Stimulated activated CD4-positive, alpha-beta T cell treated with anti-CD3 and anti-CD28 coated beads, Interleukin-12 subunit alpha, Interleukin-12 subunit beta, amount 100 ng/mL, for 4 hours (primary cell): ENCODE measurements at places on chromosomes 2 and 18.

DNA sequence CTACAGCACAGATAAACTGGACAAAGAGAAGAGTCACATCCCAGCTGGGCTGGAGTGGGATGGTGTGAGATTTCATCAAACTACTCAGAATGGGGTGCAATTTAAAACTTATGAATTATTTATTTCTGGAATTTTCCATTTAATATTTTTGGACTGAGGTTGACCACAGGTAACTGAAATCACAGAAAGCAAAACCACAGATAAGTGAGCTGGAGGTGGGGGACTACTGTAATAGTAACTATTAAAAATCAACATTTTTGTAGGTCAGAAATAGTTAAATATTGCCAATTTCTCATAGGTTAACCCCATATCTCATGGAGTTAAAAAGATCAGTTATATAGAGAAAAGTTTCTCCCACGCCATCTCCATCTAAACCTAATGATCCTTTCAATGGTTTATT is 88.1 kb downstream of the SPOPL start:
- no peak for DNase-seq

DNA sequence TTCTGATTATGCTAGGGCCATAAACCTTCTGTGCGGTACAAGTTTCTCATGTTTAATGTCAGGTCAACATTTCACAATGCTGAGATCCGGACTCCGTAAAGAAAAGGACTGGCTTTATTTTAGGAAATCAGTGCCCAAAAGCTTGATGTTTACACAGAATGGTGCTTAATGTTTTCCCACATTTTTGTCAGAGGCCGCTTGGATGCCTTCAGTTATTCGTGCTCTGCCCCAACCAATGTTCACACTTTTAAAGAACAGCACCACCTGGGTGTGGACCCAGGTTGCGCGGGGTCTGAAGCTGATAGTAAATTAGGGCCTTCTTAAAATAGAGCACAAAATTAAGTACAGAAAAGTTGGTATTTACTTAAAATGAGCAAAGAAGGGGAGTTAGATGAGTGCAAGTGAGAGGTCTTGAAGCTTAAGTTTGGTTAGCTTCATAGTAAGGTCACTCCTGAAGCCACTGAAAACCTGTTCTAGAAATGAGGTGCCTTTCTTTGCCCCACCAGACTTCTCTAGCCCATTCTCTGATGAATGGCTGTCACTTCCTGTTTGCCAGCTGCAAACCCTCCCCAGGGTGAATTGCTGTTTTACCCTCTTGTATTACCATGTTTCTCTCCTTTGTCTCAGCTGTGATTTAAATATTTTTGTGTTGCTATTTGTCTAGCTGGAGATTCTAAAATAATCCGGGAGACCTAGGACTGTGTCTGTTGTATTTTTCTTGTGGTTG is 20.5 kb downstream of the SLC3A1 start:
- DNase-seq = no peak

GRCh38 chr18:22347606-22348511 is 69.9 kb downstream of the CTAGE1 start:
- no peak for DNase-seq

DNA sequence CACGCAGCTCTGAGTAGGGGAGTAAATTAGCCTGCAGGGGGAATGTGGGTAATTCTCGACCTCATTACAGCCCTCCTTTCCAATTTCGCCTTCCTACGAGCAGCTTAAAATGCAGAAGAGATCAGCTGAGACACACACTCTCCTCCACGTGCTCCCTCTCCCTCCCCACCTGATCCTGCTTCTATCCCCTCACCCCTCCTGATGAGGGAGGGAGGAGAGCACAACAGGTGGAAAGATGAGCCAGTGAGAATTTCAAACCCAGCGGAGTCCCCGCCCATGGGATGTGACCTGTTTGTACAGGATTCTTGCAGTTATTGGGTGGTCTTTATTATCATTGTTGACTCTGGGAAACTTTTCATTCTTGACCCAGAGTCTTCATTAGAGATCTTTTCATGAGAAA is 35.5 kb downstream of the DDX18 start:
- DNase-seq = no peak

GRCh38 chr18:12772111-12772510 is 69.3 kb downstream of the PSMG2 start:
- no peak for DNase-seq

GRCh38 chr2:100484390-100484789 is 14.1 kb downstream of the NMS start:
- DNase-seq = no peak

GRCh38 chr2:240300261-240300821 is 135.1 kb upstream of the GPC1 start:
- no peak for DNase-seq

DNA sequence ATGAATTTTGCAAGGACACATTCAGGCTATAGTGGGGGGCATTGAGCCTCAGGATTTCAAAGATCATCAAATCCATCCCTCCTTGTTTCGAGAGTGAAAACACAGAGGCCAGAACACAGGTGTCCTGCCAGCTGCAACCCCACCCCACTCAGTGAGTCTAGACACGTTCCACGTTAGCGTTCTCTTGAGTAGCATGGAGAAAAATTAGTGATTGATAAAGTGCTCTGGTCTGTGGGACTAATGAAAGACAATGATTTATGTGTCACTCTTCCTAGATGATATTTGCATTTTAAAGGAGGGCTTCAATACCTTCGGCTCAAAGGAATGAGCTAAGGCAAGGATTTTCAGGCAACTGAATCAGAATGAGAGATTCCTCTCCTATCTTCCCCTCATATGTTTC is 43.8 kb downstream of the SLC4A3 start:
- DNase-seq = no peak

DNA sequence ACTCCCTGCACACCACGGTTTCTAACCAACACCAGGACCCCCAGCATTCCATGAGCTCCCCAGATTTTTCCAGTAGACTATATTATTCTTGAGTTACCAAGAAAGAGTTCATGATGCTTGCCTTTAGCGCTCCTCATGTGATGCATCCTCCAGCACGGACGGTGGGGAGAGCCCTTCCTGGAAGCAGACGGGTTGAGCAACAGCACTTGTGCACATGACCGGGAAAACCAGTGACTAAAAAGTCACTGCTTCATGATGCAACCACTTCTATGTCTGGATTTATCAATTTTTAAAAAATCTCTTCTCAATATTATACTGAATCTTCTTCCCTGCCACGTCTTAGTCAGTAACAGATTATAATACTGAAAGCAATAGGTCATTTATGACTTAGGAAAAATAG is 20.4 kb upstream of the DOK6 start:
- no peak for DNase-seq

DNA sequence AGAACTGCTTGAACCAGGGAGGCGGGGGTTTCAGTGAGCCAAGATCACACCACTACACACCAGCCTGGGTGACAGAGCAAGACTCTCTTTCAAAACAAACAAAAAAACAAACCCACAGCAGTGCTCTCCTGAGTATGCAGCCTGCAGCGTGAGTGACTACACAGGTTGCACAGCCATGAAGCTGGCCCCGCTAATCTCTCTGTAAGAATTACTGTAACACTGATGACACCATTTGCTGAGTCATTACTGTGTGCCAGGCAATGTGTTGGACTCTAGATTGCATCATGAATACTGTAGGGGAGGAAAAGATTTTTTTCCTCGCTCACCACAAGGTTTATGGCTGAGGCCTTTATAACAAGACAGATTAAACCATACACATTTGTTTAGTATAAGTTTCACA is 118.6 kb upstream of the ATP8B1 start:
- DNase-seq = no peak

GRCh38 chr2:195663007-195663406 is 6.0 kb downstream of the SLC39A10 start:
- no peak for DNase-seq

- DNase-seq = no peak
These were observed 82.9 kb downstream of the PLB1 start for GRCh38 chr2:28578774-28579173.

DNA sequence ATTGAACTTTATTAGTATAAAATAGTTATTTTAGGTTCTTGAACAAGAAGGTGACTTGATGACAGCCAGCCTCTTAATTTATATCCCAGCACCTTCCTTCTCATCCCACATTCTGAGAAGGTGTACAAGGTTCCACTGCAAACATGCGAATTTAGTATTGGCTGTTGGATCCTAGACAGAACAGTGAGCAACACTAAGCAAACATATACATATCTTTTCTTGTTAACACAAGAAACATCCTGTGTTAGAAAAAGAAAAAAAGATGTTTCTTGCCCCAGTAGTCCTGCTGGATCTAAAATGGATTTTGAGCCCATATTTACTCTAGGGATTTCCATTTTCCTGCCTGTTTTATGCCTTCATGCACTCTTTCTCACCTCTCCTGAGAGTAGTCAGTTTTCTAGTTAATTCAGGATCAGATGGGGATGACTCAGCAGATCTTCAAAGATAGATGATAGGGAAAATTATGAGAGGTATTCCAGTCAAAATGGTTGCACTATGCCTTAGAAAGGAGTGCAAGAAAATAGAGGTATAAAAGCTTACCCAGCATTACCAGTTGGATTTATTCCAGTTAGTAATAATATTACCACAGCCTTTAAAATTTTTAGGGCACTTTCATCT is 336.5 kb downstream of the MEIS1 start:
- DNase-seq = no peak

DNA sequence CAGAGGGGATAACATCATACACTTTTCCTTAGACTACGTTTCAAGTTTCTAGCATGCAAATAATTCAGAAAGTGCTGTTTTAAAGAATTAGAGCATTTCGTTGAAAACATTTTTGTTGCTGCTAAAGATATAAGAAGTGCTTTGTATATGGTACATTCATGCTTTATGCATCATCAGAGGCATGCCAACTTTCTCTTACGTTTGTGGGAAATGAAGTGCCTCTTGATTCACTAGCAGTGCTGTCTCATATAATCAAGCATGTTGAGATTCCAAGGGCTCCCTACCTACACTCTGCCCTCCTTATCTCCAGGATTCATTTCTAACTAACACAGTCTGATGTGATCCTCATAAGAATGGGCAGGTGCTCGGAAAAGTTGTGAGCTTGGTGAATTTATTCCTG is 748.6 kb upstream of the DDX18 start:
- no peak for DNase-seq

GRCh38 chr2:85675866-85676548 is 8.0 kb upstream of the SFTPB start:
- DNase-seq = no peak

- no peak for DNase-seq
These were observed 102.3 kb downstream of the BOD1L2 start for GRCh38 chr18:57249179-57249578.

GRCh38 chr2:196445991-196446390 is 193.5 kb upstream of the CCDC150 start:
- DNase-seq = no peak

- DNase-seq = peak; percentile 81
These were observed at the start of gene YIPF4 for GRCh38 chr2:32277674-32278477. TSS of gene YIPF4 (plus strand) at chr2:32277904. CDS start at chr2:32278156, 252 bp downstream.

DNA sequence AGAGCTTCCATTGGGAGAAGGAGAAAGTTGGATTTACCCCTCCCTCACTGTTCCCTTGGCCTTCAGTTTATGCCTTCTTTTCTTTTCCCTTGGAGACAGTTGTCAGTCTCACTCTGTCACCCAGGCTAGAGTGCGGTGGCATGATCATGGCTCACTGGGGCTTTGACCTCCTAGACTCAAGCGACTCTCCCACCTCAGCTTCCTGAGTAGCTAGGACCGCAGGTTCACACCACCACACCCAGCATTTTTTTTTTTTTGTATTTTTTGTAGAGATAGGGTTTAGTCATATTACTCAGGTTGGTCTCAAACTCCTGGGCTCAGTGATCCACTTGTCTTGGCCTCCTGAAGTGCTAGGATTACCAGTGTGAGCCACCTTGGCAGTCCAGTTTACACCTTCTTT is 49.9 kb downstream of the SLC9A4 start:
- no peak for DNase-seq

DNA sequence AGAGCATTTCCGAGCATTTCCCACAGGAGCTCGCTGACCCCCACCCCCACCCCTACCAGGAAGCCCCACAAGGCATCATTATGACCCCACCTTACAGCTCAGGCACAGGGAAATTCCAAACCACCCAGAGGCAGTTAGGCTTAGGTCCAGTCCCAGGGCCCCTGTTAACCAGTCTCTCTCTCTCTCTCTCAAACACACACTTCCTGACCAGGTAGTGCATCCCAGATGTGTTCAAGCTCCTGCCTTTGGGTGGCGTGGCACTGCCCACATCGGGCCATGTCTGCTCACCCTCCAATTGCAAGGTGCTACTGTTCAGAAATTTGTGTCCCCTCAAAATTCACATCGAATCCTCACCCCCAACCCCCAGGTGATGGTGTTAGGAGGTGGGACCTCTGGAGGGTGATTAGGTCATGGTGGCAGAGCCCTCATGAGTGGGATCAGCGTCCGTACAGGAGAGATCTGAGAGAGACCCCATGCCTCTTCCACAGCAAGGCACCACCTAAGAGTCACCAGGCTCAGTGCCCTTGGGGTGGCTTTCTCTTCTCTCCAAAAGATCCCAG is 8.8 kb downstream of the COPS9 start:
- no peak for DNase-seq

- DNase-seq = peak; percentile 17
These were observed 3.9 kb upstream of the SPRED2 start for GRCh38 chr2:65436169-65436823.

DNA sequence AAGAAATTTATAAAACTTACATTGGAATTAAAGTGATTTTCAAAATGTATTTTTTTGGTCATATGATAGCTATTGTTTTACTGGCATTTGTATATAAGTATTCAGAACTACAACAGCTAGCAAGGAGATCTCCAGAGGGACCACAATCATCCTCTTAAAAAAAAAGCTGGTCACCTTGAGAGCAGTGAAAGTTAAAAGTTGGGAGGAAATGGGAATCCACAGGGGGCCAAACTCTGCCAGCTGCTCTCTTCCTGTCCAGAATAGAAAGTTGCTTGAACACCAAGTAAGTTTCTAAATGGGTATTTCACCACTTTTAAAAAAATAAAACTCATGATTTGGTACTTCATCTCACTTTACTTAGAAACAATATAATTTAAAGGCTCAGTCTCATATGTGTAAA is 1025.1 kb downstream of the LRP1B start:
- no peak for DNase-seq

GRCh38 chr2:176071330-176072291 is 12.2 kb downstream of the EVX2 start:
- no peak for DNase-seq

DNA sequence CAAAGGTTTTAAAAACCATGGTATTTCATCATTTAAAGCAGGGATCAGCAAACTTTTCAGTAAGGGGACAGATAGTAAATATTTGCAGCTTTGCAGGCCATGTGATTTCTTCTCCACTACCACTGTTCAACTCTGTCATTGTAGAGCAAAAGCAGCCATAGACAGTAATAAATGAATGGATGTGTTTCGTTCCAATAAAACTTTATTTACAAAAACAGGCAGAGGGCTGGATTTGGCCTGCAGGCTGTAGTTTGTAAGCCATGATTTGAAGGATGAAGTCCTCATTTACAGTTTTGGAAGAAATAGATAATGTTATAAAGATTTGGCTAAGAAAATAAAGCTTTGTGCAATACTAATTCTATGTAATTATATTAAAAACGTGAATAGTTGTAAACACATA is 1.8 kb downstream of the SERPINB12 start:
- DNase-seq = no peak
